ENCODE measurements at places on chromosomes 5 and 9.

DNA sequence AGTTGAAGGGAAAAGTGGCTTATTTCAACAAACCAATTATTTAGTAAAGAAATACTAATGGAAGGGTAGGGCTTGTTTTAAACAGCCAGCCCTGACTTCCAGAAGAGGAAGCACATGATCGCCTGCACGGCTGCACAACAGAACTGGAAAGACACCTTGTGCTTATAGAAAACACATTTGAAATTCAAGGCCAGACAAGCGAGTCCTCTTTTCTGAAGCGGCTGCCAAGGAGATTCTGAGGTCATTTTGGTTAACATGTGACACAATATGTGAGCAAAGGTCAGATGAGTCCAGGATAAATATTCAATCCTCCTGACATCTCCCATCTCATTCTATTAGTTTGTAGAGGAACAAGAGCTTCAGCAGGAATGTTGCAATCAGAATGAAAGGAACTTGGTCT lies 461.4 kb upstream of the ST8SIA4 start:
- DNase-seq = no peak

- no peak for DNase-seq
Observed at GRCh38 chr9:13705918-13706317, 426.4 kb upstream of the MPDZ start.

DNA sequence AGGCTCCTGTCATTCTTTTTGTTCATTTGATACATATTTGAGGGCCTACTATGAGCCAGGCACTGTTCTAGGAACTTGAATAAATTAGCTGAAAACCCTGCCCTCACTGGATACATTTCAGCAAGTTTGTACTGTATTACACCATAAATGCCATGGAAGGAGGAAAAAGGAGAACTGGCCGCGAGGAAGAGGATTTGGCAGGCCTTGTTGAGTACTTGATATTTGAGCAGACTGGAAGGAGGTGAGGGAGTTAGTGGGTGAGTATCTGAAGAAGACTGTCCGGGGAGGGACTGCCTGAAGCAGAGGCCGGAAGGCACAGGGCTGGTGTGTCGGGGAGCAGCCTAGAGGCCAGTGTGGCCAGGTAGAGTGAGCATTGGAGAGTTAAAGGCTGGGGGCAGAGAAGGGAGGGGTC lies 4.5 kb downstream of the SNX30 start:
- no peak for DNase-seq

DNA sequence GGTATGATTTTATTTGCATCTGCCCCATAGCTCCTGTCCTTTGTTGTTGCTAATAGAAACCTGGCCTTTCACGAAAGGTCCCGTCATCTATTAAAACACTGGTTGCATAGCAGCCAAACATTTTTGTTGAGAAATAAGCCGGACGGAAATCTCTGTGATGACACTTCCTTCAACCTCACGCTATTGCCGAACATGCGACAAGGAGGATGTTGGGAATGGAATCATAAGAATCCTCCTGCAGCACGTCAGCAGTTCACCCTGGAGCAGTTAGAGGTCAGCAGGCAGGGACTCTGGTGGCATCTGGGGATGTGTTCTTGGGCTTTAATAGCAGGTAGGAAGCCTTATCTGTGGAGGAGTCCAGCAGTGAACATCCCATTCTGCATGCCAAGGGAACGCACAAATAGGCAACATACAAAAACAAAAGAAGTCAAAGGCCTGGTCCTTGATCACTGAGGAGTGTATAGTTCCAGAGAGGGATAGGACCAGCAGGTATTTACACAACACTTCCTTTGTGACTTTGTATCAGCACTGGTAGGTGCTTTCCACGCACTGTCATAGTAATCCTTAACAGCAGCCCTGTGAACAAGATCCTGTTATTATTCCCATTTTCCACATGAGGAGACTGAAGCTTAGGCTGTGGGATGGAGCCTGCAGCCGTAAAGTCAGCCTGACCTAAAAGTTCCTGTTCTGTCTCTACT lies 33.4 kb downstream of the ARHGAP26 start:
- DNase-seq = no peak

DNA sequence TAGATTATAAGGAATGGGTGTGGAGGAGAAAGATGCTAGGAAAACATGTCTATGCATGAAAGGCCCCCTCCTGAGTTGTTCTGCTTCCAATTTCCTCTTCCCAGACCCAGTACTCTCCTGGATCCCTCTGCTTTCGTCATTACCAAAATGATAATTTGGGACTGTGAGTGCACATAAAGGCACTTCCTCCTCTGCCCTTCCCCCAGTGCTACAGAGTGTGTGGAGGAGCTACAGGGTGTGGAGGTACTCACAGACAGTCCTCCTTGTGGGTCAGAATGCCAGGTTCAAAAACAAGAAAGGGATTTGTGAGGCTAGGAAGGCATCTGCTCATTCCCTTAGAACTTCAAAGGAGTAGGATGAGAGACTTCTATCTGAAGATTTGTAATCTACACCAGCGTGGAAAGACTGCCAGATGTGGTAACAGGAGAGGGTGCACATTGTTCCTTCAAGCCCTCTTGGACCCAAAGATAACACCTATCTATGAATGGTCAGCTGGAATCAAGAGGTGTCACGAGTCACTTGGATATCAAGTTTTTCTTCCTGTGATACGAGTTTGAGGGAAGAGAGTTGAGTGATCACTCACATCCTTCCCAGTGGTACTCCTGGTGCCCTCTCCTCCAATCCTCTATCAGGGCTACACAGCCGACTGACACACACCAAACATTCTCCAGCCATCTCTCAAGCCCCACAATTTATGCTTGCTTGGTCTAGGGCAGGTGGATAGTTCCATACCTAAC lies 201.1 kb downstream of the EPB41L4A start:
- no peak for DNase-seq

GRCh38 chr9:89768650-89769071 lies 163.8 kb downstream of the GADD45G start:
- no peak for DNase-seq

DNA sequence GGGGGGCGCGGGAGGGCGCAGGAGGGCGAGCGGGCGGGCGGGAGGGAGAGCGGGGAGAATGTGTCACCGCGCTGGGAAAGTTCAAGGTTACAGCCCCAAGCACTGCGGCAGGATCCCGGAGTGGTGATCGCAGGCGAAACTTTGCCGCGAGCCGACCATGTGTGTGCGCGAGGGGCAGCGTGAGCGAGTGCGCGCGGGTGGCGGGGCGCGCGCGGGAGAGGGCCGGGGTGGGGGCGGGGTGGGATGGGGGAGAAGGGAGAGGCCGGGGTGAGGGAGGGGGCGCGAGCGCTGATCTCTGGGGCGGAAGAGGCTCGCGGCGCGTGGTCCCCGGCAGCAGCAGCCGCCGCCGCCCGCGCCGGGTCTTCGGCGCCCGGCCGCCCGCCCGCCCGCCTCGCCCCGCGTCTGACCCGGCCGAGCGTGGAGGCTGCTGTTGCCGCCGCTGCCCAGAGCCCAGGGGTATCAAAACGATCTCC lies at the start of gene NFIB:
Gene NFIB, minus strand, starts transcription at position 191 of the 473 bp plus-strand sequence. CDS start 630 bp downstream, outside the sequence.
- no peak for DNase-seq

- DNase-seq = no peak
Observed at GRCh38 chr5:133400831-133401351, 211.4 kb downstream of the FSTL4 start.
